Thymus (tissue), 14 donors: ENCODE measurements at places on chromosomes 1 and 21.
A peak's percentile ranks its signal among the peaks of the same experiment; 100 is the strongest.

GRCh38 chr1:21909286-21909759 lies 27.8 kb downstream of the HSPG2 start:
- DNase-seq = no peak

DNA sequence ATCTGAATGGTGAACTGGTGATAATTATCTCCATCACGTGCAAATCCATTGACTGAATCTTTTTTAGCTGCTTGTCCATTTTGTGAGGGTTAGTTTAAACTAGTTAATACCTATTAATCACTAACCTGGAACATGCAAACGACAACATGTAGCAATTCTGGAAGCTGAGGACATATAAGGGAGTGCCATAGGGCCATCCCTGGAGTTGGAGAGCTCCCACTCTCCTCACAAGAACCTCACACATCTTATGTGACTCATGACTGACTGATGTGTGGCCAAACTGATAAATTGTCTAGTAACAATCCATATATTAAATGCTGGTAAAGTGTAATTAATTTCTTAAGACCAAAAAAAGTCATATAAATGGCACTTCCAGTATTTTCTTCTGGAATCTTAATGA lies 62.9 kb upstream of the HOOK1 start:
- DNase-seq = no peak

DNA sequence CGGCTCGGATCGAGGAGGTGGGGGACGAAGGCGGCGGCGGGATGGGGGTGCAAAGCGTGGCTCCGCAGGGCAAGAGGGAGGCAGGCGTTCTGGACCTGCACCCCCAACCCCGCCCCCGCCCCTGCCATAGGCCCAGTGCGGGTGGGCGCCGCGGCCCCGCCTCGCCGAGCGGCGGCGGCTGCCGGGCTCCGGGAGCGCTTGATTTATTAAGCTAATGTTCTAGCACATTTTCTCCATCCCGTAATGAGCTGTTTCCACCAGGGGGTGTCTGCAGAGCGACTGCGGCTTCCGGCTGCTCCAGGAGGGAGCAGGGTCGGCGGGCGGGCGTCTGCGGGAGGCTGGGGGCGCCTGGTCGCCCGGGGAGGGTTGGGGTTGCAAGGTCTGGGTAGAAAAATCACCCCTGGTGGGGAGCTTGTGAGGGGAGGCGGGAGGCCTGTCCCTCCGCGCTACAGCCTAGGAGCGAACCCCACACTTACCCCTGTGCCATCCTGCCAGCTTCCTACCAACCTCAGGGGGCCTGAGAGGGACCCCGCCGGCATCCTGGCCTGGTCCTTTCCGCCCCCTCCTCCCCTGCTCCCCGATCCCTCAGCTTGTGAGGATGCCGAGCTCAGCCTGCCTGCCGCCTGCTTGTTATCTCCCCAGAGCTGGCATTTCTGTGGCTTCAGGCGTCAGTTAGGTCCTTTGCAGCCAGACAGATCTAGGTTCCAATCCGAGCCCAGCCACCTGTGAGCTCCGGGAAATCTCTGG lies 48.5 kb upstream of the ACOT11 start:
- DNase-seq = no peak

DNA sequence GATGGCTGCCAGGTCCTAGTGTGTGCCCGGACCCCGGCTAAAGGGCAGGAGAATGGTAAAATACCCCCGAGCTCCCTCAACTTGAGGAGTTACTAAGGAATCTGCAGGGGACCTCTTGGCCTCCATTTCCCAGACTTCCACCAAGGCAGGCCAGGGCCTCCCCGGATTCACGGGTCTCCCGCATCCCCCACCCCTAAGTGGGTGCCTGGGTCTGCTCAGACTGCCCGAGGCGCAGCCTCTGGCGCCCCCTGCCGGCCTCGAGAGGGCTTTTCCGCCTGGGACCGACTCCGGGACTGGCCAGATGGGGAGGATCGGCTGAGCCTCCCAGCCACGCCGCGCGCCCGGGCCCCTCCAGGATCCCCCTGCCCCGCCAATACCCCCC lies 1.7 kb downstream of the PLEKHG5 start:
- no peak for DNase-seq

GRCh38 chr1:37094302-37094701 lies 60.0 kb upstream of the GRIK3 start:
- no peak for DNase-seq

DNA sequence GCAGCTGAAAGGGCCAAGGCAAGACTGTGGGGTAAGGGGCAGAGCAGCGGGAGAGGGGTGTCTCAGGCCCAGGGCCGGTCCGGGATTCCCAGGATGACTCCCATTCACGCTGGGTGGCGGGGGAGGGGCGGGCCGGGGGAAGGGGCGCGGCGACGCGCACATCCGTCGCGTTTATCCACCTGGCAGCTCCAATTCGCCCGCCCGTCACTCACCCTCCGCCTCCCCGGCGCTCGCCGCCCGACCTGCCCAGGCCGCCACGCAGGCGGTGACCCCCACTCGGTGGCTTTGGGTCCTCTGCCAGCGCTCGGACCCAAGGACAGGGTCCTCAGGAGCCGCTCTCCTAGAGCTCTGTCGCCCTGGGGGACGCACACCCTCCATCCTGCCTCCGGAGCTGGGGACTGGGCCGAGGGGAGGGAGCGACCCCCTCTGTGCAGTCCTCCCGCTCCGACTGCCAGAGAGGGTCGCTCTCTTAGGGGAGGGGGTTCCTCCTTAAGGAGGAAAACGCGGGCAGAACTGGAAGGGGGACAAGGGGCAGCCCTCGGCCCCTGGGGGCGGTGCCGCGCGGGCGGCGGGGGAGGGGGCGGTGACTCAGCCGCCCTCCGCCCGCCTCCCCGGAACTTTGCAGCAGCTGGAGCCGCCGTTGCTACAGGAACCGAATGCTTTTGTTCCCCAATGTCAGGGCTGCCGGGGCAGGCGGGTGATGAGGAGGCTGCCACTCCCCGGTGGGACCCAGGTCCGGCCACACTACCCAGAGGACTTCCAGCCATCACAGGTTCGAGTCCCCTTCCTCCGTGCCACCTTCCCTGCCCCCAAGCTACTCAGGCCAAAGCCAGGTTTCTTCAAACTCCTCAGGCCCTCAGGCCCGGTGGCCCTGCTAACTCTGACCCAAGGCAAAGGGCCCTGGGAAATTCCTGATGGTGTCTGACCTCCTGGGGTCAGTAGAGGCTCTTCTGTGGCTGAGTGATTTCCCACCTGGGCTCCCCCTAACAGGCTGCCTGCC lies 3.4 kb downstream of the ADGRB2 start:
- peak; percentile 47 for DNase-seq

- no peak for DNase-seq
Measured at GRCh38 chr1:58764294-58764978, 19.4 kb downstream of the JUN start.

DNA sequence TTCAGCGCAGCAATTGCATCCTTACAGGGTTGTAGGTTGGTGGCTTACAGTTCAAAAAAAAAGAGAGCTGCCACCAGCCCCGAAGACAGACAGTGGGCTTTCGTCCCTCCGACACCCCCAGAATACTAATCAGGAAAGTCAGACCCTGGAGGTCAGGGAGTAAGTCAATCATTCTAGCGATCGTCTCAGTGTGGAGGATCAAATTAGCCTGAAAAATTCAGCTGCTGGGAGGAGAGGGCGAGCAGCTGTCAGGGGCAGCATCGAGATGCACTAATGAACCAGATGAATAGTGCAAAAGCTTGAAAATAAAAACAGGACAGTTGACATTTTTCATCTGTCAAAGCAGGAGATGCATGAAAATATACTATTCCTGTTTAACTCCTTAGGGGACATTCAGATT lies 138.4 kb downstream of the NEK7 start:
- no peak for DNase-seq

- no peak for DNase-seq
Measured at GRCh38 chr1:192787914-192788585, 20.8 kb upstream of the RGS2 start.

DNA sequence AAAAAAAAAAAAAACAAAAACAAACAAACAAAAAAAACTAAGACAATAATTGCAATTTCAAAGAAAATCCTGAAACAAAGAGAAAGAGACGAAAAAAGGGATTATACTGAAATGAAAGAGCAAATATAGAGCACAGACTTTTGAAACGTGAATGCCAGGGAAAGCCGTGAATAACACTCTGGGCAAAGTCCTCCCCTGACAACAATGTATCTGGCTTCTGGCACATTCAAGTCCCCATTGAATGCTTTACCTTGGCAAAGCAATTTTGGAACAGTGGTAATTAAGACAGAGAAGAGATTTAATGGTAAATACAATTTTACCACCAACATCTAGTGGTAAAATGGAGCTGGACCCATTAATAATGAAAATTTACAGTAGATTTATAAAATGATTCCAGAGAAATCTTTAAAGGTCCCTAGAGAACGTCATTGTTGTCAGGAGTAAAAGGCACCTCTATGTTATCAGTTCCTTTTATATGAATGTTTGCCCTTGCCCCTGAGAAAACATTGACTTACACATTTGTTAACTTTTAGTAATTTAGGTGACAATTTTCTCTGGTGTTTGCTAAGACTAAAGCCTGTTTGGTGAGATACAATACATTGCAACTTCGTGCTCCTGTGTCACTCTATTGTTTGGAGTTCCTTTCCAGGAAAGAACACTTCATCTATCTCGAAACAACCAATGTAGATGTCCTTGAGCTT lies 89.7 kb downstream of the GREM2 start:
- no peak for DNase-seq

GRCh38 chr1:92356956-92357355 lies 58.1 kb downstream of the RPAP2 start:
- DNase-seq = no peak

DNA sequence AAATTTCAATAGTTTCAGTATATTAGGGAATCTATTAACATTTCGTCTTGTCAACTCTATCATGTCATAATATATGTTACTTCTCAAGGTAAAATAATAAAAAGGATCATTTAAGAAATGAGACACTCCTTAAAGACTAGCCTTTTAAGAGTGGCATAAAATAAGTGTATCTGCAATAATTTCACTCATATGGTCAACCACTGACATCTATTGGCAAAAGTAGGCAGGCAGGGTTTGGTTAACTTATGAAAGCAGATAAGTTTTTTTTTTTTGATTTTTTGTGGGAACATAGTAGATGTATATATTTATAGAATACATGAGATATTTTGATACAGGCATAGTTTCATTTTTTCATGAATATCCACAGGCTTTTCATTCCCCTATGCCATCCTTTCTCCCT lies 5.5 kb upstream of the RGS21 start:
- no peak for DNase-seq

- DNase-seq = no peak
Measured at GRCh38 chr1:234515821-234516241, 36.9 kb upstream of the TARBP1 start.

DNA sequence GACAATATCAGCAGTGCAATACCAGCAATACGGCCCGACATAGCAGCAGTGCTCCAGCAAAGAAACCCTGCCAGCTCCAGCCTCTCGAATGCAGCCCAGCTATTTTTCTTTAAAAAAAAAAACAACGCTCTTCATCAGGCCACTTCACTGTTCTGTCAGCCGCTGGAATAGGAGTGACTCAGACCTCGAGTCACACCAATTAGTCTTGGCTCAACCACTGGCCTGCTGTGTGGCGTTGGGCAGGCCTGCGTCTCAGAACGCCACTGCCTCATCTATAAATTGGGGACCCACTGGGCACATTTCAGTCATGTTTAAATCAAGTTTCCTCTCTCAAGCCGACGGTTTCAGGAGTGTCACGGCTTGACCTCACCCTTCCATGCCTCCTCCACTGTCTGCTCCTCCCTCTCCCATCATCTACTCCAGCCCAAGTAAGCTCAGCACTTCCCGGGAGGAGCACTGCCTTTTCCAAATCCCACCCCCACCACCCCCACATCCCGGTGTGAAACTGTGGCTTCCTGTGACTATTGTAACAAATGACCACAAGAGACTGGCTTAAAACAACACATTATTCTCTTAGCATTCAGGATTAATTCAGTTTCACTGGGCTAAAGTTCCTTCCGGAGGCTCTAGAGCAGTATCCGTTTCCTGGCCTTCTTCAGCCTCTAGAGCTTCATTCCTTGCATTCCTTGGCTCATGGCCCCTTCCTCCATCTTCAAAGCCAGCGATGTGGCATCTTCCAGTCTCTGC lies 71.9 kb upstream of the EFHD2 start:
- no peak for DNase-seq

- DNase-seq = peak; percentile 29
Measured at GRCh38 chr1:89545264-89546038, 20.8 kb downstream of the LRRC8B start.

- no peak for DNase-seq
Measured at GRCh38 chr21:34228792-34229191, 135.0 kb upstream of the KCNE2 start.

- no peak for DNase-seq
Measured at GRCh38 chr1:180966312-180966711, 53.6 kb downstream of the KIAA1614 start.

DNA sequence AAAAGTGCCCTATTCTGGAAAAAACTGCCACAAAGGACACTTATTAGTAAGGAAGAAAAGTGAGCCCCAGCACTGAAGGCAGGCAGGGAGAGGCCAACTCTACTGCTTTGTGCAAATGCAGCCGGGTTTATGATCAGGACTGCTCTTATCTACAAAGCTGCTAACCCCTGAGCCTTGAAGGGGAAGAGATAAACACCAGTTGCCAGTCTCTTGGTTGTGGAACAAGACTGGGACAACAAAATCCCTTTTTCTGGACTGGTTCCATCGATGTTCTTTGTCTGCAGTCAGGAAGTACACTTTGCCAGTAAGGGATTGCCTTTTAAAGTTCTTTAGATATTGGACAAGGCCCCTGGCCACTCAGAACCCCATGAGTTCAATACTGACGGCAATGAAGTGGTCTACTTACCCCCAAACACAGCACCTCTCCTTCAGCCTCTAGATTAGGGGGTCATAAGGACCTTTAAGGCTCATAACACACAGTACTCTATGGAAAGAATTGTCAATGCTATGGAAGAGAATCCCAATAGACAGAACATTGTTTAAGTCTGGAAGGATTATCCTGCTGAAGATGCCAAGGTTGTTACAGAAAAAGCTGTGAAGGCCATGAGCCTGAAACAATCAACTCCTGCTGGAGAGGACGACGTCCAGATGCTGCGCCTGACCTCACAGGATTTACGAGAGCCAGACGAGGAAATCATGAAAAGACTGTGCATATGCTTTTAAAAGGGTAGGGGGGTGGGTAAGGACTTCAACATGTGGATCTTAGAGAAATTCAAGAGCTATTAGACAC lies 43.6 kb downstream of the GNB1 start:
- no peak for DNase-seq

- DNase-seq = no peak
Measured at GRCh38 chr1:213987422-213987926, 299 bp upstream of the PROX1 start.

DNA sequence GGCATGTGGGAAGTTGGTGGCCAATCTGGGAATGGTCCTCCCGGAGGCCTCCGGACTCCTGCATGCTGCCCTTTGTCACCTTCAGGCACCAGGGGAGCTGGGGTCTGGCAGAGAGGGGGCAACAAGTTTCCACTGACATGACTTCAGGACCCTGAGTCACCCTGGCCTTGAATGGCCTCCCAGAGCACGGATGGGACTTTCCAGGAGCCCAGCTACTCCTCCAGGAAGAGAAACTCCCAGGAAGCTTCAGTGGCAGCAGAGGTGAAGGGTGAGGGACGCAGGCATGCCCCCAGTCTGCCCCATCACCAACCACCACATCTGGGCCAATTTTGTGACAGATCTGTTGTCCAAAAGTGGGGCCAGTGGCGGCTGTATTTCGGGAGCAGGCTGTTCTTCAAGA lies 55.9 kb upstream of the WASF2 start:
- no peak for DNase-seq
